OCI-LY7 (cell line): ENCODE measurements at places on chromosomes 13 and 19. TPM values are rescaled to one million over a fixed set of nuclear protein-coding genes. Genes with fewer than 3 reads are reported as not detected.
A peak's percentile ranks its signal among the peaks of the same experiment; 100 is the strongest.

Gene ZGLP1
- total RNA-seq: 5.4 and 5.7 TPM in 2 replicates

Gene ERICH6B
- total RNA-seq: not detected in 2 replicates

Gene ZNF575
- 2.0 and 2.7 TPM in 2 replicates for total RNA-seq

Gene SULT2A1
- not detected in 2 replicates for total RNA-seq

Gene ONECUT3
- total RNA-seq: not detected in 2 replicates

Gene OVOL3
- not detected in 2 replicates for total RNA-seq

Gene LILRA5
- not detected in 2 replicates for total RNA-seq

Gene KLK10
- total RNA-seq: not detected in 2 replicates

Gene SERTM1
- total RNA-seq: not detected in 2 replicates

Gene APOC4
- not detected in 2 replicates for total RNA-seq

Gene MYH14
- not detected in 2 replicates for total RNA-seq

Gene FUT1
- total RNA-seq: not detected in 2 replicates

DNA sequence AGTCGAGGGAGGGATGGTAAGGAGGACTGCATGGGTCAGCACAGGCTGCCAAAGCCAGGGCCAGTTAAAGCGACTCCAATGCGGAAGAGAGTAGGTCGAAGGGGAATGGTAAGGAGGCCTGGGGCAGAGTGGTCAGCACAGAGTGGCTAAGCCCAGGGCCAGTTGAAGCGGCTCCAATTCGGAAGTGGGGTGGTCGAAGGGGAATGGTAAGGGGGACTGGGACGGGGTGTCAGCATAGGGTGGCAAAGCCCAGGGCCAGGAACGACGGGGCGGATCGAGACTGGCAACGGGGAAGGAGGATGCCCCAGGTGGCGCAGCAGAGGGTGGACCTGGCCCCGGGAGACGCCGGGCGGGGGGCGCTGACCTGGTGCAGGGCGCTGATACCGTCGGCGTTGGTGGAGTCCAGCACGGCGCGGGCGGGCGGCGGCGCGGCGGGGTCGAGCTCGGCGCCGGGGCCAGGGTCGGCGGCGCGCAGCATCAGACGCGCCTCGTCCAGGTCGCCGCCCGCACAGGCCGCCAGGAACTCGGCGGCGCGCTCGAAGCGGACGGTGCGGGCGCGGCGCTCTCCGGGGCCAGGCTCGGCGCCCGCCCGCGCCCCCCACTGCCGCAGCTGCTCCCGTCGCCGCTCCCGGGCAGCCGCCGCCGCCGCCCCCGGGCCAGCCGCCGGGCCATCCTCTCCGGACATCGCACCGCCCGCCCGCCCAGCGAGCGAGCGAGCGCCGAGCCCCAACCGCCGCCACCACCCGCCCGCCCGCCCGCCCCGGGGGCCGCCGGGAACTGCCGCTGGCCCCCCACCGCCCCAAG lies at the start of gene PPP1R12C:
PPP1R12C (minus strand) TSS at position 779 of the 804 bp plus-strand sequence; CDS start at position 685, 94 bp downstream.
- peak; percentile 23 for DNase-seq

DNA sequence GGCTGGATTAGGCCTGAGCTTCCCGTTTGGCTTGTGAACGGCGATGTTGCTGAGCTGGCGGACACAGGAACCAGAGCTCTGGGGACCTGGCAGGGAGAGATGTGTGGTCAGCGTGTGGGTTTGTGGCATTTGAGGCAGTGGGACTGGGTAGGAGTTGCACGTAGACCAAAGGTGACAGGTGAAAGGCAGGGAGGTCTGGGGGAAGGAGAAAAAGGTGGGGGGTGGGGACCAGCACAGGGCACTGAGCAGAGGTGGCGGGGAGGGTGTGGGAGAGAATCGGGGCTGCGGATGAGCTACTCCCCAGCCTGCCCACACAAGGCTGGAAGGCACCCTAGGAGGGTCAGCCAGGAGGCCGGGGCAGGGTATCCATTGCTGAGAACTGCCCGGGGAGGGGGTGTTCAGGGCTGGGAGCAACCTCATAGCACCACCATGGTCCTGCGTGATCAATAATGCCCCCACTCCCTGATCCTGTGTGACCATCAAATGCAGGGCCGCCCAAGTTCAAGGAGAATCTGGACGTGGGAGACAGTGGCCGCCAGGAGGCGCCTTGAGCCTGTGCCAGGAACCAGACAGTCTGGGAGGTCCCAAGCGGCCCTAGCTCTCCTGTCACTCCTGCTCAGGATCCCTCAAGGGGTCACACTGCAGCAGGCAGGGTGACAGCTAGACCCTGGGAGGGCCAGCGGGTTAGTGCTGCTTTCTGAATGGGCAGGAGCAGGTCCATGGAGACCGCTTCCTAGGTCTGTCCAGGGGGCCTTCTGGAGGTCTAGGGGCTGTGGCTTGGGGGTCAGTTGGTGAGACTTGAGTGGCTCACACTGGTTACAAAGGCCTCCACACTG lies 12.8 kb upstream of the SELENOW start:
- peak; percentile 70 for DNase-seq

DNA sequence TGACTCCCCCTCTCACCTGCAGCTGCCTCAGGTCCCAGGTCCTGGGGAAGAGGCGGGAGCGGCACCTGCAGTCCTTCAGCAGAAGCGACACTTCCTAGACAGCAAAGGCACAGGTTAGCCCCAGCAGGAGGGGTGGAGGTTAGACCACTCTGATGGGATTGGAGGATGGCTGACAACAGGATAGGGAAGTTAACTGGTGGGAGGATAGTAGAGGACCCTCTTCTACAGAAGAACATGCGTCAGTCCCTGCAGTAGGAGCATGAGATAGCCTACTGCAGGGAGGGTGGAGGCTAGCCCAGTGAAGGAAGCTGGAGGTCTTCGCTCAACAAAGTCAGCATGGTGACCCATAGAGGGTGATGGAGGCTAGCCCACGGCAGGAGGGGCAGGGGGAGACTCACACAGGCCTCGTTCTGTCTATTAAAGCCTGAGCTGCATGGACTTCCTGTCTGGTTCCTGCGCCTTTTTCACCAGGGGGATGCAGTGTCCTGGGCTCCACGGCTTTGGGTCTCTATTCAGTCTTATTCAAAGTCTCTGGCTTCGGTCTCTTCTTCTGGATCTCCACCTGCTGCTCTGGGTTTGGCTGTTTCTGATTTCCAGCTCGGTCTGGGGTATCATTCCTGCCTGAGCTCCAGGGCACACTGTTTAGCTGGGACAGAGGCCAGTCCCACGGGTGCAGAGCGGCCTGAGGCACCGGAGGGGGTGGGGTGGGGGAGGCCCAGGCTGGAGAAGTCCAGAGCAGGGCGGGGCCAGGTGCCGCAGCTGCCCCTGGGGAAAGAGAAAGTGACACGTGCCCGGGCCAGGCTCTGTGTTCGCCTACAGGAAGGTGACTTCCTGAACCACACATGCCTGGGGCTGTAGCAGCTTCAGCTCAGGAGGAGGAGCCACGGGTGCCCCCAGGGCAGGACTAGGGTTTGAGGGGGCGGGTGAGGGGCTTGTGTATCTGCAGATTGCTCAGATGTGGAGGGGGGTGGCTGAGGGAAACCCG lies 7.3 kb downstream of the IFNL3 start:
- DNase-seq: peak; percentile 81

DNA sequence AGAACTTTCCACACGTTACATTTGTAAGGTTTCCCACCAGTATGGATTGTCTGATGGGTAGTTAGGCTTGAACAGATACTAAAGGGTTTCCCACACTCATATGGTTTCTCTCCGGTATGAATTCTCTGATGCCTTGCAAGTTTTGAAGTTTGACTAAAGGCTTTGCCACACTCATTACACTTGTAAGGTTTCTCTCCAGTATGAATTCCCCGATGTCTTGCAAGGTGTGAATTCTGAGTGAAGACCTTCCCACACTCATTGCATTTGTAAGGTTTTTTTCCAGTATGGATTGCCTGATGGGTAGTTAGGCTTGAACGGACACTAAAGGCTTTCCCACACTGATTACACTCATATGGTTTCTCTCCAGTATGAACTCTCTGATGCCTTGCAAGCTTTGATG lies 7.6 kb upstream of the ZNF415 start:
- DNase-seq: no peak

- DNase-seq: peak; percentile 82
These were observed 799 bp downstream of the NR1H2 start for GRCh38 chr19:50377051-50377461.

DNA sequence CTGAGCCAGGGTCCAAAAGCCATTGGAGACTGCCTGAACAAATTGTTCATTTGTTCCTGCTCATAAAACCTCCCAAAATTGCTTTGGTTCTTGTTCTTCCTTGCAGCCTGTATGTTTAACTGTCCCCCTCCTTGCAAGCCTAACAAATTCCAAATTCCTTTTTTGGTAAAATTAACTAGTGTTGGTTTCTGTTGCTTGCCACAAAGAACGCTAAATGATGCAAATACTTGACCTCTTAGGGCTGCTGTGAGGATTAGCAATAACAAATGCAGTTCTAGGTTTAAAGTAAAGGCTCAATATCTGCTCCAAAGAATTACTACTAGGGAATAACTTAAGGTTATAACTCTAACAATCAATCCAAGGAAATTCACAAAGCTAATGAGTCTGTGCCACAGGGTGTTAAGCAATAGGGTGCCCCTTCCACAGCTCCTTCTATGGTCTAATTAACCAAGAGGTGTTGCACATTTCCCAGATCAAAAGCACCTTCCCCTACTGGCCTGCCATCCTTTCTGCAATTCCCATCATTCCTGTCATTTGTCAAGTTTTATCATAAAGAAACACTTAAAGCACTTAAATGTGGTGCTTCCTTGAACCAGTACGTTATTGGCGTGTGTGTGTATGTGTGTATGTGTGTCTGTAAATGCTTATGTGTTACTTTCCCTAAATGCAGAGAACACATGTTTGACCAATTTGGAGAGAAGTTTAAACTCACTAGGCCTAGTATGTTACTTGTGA lies 110.2 kb downstream of the RAP2A start:
- DNase-seq: no peak

GRCh38 chr13:23871616-23872220 lies 17.5 kb downstream of the MIPEP start:
- peak; percentile 34 for DNase-seq

GRCh38 chr19:4715529-4716221 lies 8.0 kb downstream of the DPP9 start:
- DNase-seq: no peak

- DNase-seq: no peak
These were observed 553.4 kb upstream of the KLF12 start for GRCh38 chr13:74687442-74688182.

DNA sequence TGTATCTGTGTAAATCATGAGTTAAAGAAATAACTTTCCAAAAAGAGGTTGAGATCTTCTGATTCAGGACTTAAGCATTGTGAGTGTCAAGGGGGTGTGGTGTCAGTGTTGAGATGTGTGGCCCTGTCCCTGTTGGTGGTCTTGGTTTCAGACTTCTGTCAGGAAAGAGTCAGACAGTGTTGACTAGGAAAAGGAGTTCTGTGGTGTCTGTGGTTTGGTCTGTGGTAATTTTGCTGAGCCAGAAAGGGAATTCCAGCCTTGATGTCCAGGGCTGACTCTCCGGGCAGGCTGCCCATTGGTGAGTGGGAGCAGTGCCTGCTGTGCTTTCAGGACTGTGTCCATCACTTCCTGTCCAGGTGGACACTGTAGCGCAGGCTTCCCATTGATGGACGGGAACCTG lies 39.8 kb upstream of the IGFL4 start:
- no peak for DNase-seq

DNA sequence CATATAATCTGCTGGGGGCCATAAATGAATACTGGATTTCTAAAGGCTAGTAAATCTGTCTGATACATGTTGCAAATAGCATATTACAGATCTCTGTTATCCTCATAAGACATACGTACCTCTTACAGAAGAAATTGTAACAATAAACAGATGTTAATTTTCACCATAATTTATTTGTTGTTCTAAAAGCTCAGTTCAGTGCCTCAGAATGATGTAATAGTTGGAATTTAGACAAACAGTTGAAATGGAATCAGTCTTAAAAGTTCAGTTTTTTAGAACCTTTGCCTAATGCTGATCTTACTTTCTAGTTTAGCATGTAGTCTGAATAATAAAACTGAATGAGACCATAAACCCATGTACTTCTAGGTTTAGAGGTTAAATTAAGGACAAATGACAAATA lies 43.1 kb downstream of the B3GLCT start:
- DNase-seq: no peak

DNA sequence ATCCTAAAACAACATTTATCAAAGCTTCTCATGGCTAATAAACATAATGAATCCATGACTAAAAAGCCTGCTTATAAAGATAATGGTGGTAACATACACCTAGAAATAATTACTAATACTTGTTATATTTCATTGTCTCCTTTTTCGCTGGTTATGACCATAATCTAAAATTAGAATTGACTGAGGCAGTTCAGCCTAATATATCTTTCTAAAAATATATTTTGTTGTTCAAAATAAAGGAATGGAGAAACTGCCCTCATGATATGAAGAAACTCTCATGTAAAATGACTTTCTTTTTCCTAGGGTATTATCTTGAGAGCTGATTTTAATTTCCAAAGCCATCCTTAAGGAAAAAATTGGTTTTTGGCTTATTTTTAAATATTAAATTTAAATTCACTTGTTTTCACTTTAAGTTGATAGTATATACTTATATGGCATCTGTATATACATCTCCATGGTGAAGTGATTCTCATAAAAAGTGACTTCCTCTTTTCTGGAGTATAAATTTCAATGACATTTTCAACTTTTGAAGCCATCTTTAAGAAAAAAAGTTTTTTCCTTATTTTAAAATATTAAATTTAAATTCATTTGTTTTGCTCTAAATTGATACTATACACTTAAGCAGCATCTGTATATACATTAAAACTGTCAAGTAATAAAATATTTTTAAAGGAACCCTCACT lies 204.6 kb downstream of the VWA8 start:
- DNase-seq: peak; percentile 6

GRCh38 chr13:64061649-64062048 lies 2646.0 kb upstream of the PCDH20 start:
- DNase-seq: no peak
